IPS DF 19.7 (cell line): ENCODE measurements at places on chromosomes 1 and 21.

DNA sequence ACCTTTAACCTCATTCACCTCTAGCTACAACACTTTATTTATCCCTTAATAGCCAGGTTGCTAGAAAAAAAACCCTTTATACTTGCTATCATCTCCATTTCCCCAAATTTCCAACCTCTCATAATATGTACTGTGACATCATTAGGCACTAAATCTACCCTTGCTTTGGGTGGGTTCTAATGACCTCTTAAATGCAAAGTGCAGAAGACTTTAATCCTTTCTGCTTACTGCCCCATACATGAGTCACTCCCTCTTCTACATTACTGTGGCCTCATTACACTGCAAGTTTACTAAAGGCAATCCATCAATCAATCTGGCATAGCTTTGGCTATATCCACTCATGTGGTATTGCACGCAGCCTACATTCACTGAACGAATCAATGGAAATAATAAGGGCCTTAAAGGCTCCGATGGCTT, 353.3 kb downstream of the SMYD3 start:
- no peak for DNase-seq

GRCh38 chr1:10676963-10677362, 119.5 kb downstream of the CASZ1 start:
- DNase-seq: no peak

- peak; percentile 57 for DNase-seq
These were observed 2.7 kb downstream of the MOB3C start for GRCh38 chr1:46613661-46614603.

DNA sequence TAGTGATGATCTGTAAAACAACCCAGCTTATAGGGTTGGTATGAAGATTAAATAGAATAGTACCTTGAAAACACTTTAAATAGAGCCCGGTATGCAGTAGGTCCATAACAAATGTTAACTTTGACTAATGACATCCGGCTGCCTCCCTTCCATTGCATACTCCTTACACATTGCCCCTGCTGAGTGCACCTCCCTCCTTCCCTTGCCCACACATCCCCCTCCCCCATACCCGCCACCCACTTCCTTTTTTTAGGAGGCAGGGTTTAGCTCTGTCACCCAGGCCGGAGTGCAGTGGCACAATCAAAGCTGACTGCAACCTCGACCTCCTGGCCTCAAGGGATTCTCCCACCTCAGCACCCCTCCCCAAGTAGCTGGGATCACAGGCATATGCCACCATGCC, 24.4 kb upstream of the ZC3H12A start:
- no peak for DNase-seq

DNA sequence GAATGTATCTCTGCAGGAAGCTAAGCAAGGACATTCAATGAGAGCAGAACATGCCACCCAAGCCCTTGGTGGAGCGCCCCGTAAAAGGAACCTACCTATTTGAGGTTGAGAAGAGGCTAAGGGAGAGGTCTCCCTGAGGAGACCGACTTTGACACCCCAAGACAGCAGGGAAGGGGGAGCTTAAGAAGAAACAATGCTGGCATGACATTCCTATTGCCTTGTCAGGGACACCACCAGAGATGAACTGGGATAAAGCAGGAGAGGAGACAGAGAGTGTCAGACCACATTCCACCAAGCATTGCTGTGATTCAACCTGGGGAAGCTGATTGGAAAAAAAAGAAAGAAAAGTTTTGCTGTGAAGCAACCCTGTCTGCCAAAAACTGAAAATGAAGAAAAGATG, 13.3 kb upstream of the S100A2 start:
- no peak for DNase-seq

DNA sequence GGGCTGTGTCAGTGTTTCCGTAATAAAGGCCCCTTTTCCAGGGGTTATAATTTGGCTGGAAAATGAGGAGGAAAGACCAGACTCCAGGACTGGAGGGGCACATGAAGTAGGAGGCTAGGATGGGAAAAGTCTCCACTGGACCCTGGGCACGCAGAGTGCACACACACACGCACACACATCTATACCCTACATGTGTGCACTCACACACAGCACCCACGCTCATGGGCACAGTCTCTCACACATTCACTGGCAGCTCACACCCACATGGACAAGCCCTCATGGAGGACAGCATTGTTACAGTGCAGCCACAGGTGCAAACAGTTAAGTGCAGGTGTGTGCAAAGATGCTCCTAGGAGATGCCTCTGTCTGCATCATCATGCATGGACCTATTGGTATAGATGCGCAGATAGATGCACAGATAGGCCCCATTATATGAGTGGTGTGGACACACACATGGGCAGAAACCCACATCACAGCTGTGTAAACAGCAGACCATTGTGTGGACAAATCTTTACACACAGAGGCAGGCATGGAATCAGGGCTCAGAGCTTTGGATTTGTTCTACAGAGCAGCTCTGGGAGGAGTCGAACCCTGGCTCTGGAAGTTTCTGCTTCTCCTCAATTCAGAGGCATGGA, 9.1 kb upstream of the RUNX3 start:
- DNase-seq: no peak

GRCh38 chr1:59438058-59438560, 141.2 kb downstream of the FGGY start:
- no peak for DNase-seq

DNA sequence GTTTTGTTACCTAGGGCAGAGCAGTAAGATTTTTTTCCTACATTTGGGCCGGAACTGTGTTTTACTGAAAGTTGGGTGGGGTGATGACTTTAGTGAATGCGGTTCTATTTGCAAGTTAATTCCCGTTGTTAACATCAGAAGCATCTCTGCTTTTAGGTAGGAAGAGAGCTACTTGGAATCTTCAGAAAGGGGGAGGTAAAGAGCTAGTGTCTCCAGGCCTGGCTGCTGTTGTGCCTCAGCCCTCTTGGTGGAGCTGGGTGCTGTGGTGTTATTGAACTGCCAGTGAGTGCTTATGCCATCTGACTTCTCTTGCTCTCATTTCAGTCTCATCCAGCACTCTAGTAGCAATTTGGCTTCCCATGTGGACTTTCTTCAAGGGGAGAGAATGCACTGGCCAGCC, 3.4 kb downstream of the KDM4A start:
- peak; percentile 86 for DNase-seq

DNA sequence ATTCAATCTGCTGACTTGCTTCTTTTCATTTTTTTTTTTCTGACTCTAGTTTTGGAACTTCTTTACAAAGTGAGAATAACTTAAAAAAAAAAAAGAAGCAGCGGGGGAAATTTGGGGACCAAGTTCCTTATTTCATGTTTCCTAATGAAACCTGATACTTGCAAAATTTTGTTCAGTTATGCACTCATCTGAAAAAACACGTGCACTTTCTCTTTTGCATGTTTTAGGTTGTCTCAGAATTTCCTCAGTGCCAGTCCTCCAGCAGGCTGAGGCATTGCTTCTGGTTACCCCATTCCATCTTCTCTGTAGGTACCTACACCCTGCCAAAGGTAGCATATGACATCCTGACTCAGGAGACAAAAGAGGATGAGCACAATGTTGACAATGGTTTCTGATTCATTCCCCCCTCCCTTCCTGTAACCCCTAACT, 299.7 kb downstream of the GRIK1 start:
- no peak for DNase-seq

GRCh38 chr1:207084701-207085180, 3.9 kb upstream of the C4BPB start:
- DNase-seq: peak; percentile 71

DNA sequence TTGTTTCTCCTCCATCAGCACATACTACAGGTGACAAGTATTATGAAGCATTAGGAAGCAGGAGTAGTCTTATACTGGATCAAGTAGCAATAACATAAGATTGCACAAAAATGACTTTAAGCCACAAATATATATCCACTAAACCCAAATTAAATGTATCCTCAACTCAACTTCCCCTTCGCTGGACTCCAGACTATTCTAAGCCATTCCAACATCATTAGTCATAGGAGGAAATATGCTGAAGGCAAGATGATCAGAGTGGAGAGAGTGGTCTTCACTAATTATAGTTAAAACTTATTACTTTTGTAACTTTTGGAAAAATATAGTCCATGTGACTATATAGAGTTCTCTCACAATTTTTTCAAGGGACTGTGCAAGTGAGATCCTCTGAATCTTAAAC, 390.7 kb upstream of the ZP4 start:
- no peak for DNase-seq

GRCh38 chr21:17799414-17800164, 19.6 kb downstream of the C21orf91 start:
- no peak for DNase-seq

- no peak for DNase-seq
These were observed 4.9 kb downstream of the SERTAD4 start for GRCh38 chr1:210237479-210237878.

DNA sequence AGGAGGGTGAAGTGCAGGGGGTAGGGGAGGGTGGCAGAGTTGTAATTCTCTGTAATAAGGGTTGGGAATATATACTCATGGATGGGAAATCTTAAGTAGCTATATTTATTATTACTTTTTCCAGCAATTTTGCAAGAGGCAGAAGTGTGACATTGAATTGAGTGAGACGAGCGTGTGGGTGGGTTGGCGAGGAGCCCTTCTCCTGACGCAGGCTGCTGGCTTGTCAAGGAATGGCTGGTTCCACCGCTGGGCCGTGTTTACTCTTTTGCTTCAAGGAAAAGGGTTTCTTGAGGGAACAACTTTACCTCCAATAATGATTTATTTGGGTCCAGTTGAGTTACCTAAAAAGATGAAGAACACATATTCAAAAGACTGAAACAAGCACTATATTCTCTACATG, 17.9 kb upstream of the DMRTA2 start:
- DNase-seq: no peak

DNA sequence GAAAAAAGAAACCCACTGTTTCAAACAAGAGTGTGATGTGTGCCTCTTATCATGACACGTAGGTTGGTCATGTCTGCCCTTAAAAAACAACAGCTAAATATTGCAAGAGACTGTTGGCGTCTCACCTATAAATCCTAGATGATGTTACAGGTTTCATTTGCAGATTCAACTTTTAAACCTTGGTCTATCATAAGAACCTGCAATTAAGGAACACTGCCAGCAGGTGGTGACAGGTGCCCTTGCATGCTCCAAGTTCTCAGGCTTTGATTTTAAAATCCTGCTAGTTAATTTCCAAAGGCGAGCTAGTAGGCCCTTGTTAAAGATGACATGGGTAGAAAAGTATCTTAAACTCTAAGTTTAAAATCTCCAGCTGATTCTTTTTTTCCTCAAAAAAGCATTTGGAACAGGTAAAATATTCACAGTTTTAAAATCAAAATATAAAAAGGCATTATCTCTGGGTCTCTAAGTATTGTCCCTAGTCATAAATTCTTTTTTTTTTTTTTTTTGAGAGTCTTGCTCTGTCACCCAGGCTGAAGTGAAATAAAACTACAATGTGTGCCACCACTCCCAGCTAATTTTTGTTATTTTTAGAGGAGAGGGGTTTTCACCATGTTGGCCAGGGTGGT, 39.1 kb downstream of the CLSTN1 start:
- DNase-seq: peak; percentile 38

GRCh38 chr1:219402925-219403324, 210.0 kb downstream of the ZC3H11B start:
- DNase-seq: no peak
